H7 (cell line): ENCODE measurements at places on chromosomes 6 and 20.

GRCh38 chr20:59560588-59561227, 43.6 kb upstream of the PHACTR3 start:
- DNase-seq, result peak; percentile 83

GRCh38 chr6:35547676-35548075, 35.0 kb upstream of the TULP1 start:
- DNase-seq, result no peak

GRCh38 chr20:64271636-64272035, 16.1 kb downstream of the PCMTD2 start:
- no peak for DNase-seq

DNA sequence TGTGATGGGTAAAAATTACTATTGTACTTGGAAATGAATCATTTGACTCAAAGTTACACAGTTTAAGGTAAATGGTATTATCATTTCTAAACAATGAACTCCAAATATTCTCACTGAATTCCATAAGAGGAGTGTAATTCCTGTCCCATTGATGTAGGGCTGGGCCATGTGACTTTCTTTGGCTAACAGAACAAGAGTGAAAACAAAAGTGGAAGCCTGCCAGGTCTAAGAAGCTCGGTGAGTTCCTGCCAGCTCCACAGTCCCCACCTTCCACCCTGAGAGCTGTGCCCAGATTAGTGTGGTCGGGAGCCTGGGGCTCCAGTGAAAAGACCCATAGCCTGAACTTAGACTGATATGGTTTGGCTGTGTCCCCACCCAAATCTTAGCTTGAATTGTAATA, 24.6 kb downstream of the TBXT start:
- no peak for DNase-seq

GRCh38 chr6:5762561-5762968, 244.2 kb downstream of the NRN1 start:
- DNase-seq, result no peak

- no peak for DNase-seq
Observed at GRCh38 chr20:8780915-8781314, 288.0 kb upstream of the PLCB4 start.
